ENCODE measurements at places on chromosomes 5 and 9.

GRCh38 chr9:98214811-98215210 lies 22.4 kb upstream of the CORO2A start:
- no peak for DNase-seq

DNA sequence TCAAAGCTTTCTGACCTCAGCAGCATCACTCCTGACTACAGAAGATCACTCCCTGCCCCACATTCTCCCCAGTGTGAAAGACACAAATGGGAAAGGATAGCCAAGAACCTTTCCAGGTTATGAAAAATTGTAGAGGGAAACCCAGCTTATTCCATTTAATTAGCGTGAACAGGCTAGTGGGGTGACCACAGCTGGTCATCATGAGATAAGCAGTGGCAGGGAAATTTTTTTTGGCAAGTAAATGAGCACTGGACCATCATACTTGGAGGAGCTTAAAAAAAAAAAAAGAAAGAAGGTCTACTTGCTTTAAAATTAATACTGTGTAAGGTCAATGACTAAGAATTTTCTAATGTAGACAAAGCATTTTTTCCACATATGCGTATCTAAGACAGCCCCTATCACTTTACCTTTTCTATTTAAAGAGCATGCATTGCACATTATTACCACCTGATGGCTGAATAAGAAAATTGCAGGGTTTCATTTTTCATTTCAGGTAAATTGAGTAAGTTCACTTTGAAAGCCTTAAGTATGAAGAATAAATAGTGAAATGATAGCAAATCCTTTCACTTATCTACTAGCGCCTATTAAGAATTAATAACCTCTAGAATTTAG lies 123.6 kb downstream of the ELAVL2 start:
- no peak for DNase-seq

DNA sequence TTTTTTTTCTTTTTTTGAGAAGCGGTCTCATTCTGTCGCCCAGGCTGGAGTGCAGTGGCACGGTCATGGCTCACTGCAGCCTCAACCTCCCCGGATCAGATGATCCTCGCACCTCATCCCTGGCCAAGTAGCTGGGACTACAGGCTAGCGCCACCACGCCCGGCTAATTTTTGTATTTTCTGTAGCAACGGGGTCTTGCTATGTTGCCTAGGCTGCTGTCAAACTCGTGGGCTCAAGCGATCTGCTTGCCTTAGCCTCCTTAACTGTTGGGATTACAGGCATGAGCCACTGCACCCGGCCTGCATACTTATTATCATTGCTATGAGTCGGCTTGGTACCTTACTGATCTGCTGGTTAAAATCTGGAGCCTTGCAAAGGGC lies 790 bp upstream of the IARS1 start:
- DNase-seq: no peak

DNA sequence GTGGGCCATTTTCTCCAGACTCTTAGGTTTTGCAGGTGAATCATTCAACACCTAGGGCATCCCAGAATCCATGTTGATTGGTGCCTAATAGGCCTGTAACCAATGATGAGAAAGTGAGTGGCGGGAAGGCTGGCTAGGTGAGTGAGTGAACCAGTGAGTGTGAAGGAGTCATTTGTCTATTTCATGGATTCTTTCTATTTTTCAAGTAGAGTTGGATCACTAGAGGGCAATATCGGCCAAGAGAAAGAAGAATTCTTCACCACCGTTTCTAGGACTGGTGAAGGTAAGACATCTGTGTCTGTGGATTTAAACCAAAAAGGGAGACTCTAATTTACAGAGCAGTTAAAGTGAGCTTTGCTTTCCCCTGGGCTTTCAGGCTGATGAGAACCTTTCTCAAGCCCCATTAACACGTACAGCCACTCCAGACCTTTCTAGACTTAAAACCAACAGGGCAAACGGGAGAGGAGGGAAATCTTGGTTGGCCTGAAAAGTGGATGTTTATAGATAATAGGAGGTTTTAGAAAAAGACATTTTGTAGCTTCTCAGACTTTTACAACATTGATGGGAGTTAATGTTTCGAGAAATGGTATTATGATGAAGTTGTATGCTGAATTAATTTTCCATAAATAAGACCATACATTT lies 114.3 kb upstream of the IL12B start:
- no peak for DNase-seq

- no peak for DNase-seq
Observed at GRCh38 chr9:75891277-75891741, 836 bp downstream of the PCSK5 start.

DNA sequence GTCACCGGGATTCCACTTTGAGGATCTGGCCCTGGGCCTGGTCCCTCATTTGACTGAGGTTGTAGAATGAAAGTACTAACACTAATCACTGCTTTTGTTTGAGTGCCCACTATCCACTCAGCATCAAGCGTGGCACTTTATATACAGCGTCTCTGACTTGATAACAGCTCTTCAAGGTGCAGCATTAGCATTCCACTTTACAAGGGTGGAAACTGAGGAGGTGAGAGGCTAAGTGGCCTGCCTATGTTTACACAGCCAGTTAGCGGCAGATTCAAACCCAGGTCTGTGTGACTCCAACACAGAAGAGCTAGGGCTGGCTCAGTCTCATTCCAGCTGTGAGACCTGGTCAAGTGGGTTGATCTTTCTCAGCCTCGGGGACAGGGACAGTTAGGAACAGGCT lies 5.9 kb downstream of the KCNMB1 start:
- DNase-seq: no peak

Measured in COR-L47 (cell line).